ENCODE measurements at places on chromosomes 7 and 10.

- DNase-seq: no peak
Observed at GRCh38 chr7:121570365-121570764, 174.3 kb upstream of the FAM3C start.

- no peak for DNase-seq
Observed at GRCh38 chr7:28054531-28055160, 125.9 kb downstream of the JAZF1 start.

GRCh38 chr10:46530249-46531186 lies 25.9 kb downstream of the GPRIN2 start:
- no peak for DNase-seq

DNA sequence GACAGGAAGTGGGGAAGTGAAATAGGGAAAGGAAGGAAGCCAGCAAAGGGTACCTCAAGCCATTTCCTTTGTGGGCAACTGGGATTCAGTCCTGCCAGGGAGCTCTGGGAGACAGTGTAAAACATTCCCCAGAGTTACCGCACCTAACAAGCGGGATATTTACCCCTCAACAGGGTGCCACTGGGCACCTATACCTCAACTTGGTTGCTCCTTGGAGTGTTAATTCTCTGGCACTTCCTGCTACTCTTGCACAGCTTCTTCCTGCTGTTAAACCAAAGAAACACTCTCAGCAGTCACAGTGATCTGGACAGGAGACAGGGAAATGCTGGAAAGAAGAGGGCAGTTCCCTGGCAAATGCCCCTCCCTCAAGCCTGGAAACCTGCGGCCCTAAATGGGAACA lies 151.3 kb downstream of the REEP3 start:
- no peak for DNase-seq

GRCh38 chr10:123318516-123318915 lies 164.3 kb downstream of the BUB3 start:
- DNase-seq: no peak

DNA sequence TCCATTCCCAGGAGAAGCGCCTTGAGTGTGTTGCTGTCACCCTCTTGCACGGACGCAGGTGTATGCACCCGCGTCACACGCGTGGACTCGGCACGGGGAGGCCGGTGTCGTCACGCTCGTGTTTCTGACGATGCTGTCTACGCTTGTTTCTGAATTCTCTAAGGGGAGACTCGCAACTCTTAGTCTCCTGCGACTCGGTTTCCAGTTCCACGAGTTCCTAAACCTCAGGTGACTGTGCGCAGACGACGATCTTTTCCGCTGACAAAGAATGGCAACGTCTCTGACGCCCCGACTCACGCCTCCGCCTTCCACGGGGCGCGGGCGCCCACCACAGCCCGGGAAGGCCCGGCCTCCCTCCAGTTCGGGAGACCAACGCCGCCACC lies 579 bp downstream of the IDI1 start:
- DNase-seq: peak; percentile 58

DNA sequence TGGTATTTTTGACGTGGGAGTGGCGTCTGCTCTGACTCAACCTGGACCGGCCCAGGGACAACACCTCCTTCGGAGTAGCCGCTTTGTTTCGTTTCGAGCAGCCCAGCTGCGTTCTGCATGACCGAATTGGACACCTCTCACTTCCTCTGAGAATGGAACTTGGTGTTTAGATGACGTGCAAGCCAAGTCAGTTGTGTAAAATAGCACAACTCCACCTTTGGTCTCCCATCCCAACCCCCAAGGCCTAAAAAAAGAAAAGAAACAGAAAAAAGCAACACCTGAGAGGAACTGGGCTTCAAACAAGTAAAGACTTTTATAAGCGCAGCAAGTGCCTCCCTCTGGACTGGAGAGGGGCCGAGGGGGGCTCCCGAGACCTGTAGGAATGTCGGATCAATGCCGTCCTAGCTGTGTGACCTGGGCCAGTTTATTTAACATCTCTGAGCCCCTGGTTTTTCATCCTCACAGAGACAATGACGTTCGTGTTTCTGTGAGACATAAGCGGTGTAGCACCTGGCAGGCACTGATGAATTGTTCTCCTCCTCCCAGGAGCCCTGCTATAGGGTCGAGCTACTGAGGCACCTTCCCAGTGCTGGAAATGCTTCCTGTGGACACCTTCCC lies 52.0 kb upstream of the SMNDC1 start:
- no peak for DNase-seq

GRCh38 chr10:102660888-102661657 lies 16.8 kb downstream of the TRIM8 start:
- no peak for DNase-seq

DNA sequence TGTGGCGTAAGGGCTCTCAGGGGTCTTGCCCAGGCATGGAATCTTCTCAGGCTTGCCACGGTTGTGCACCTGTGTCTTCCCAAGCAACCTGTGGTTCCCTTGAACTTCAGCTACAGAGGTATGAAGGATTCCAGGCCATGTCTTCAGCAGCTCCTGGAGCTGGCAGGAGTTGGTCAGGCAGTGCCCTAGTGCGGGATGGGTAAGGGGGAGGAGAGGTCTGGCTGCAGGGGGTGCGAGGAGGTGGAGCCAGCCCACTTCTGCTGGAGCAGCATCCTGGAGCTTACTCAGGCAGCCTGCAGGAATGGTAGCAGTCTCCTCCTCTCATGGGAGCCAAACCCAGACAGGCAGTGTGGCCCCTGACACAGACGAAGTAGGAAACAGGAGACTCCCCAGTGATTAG lies 3.8 kb upstream of the TRIL start:
- DNase-seq: no peak

GRCh38 chr7:116572036-116572435 lies 47.2 kb downstream of the CAV1 start:
- DNase-seq: no peak

- no peak for DNase-seq
Observed at GRCh38 chr10:110402077-110402416, 95.7 kb upstream of the DUSP5 start.

GRCh38 chr10:119668461-119668860 lies 17.3 kb downstream of the BAG3 start:
- DNase-seq: no peak

- DNase-seq: no peak
Observed at GRCh38 chr7:39624442-39624807, 1.1 kb downstream of the RALA start.

DNA sequence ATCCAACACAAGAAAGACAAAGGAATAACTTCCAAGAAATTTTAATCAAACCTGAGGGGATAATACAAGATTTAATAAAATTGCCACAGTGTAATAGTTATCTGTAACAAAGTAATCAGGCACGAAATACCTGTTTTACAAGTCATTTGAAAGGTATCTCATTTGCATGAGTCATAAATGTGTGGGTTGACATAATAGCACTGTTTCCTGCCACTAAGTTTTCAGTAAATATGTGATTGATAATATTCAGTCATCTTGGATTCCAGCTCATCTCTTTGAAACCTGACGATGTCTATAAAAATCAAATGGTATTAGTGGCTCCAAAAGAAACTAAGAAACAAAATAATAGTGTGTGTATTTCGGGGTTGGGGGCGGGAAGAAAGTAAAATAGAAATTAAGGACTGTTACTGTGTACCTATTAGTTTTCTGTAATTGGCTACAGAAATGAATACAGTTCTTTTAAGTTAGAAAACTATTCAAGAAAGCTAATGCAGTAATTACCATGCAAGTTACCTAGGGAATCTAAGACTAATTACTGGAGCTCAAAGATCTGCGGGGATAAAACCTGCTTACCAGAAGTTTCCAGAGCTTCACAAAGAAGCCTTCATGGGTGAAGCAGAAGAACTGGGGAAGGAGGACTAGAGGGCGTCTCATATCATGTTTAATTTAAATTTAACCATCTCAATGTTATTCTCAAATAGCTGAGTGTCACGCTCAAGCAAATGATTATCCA lies 100.7 kb downstream of the ST8SIA6 start:
- no peak for DNase-seq

DNA sequence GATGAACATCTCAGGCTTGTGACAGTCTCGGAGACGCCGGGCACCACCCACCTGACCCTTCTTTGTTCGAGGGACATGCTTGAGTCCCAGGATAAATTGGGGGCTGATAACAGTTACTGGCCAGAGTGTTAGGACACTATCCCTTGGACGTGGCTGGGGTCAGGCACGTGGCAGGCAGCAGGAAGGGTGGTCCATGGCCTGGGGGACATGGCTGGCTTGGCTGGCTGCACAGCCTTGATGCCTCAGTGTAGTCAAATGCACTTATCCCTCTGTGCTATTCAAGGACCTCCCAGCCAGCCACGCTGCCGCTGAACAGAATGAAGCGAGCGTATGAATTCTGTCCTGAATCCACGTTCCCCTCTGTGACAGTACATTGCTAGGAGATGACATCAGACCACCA lies 662.0 kb upstream of the FOXK1 start:
- peak; percentile 26 for DNase-seq

- DNase-seq: no peak
Observed at GRCh38 chr10:8009031-8009430, 45.5 kb upstream of the GATA3 start.

DNA sequence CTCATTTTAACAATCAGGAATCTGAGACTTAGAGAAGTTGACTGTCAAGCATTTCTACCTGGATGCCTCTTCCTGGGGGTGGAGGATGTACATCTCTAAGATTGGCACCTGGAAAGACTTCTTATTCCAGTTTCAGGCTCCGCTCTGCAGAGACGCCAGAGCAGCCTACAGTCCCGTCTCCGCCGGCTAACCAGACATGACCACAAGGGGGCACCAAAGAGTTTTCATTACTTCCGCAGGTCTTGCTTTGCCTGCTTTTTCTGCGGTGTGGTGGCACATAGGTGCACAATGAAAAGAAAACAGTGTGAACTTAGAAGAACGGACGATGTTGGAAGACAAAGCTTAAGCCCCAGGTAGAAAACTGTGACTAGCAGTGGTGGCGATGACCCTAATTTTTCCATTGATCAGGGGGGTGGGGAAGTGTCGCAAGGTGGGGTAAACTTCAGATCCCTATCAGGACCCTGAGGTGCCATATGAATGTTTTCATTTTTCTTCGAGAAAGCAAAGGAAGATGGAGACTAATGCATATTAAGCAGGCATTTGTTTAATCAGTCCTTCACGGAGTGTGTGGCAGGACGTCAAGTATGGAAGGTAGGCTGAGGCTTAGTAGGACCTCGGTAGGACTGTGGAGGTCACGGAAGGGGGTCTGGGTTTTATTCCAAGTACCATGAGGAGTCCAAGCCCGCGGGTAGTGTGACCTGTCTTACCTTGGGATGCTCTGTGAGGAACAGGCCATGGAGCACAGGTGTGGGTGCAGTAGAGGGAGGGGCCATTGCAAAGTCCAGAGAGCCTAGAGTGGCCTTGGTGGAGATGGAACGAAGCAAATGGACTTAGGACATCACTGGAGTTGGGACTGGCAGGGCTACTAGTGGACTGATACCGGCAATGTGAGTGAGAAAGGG lies 60.1 kb upstream of the SORCS3 start:
- DNase-seq: peak; percentile 70

DNA sequence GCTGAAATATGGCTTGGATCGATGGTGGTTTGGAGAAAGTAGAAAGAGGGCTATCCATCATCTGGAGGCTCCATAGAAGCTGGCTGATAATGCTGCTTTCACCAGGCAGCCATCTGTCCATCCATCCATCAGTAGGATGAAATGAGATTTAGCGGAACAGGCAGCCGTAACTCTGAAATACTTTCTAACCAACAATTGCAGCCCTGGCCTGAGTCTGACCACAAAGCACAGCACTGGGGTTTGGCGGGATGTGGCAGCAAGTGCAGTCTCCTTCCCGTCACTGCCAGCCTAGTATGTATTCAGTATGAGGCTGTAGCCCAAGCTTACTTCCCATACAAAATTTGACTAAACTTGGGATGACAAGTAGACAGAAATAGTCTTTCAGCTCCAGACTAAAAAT lies 38.0 kb downstream of the R3HCC1L start:
- no peak for DNase-seq

DNA sequence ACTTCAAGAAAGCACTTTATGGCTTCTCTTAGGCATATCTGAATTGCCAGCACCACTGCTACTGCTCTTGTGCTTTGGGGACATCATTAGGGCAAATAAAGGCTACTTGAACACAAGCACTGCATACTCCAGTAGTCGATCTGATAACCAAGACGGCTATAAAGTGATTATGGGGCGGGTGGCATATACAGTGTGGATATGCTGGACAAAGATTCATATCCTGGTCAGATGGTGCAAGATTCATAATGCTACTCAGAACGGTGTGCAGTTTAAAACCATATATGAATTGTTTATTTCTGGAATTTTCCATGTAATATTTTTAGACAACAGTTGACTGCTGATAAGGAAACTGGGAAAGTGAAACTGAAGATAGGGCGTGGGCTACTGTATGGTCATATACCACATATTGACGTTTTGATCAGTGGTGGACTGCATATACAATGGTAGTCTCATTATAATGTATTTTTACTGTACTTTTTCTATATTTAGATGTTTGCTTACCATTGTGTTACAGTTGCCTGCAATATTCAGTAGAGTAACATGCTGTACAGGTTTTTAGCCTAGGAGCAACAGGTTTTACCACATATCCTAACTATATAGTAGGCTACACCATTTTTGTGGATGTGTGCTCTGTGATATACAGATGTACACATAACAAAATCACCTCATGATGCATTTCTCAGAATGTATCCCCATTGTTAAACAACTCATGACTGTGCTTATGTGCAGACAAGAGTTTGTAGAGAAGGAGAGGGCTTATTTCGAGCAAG lies 15.2 kb downstream of the ANLN start:
- DNase-seq: no peak

DNA sequence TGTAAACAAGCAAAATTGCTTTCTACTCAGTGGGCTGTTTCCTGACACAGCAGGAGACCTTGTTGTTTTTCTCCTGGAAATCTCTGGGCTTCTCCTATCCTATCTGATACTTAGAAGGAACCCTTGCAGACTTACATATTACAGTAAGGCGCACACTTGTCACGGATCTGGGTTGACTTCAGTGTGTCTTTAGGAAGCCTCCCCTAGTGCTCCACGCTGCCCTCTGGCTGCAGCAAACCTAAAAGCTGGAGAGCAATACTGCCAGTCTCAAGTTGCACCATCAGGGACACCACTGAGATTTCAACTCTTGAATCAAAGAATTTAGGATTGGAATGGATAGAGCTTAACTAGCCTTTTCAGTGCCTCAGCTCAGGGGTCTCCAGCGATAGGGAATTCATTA lies 495.3 kb downstream of the LRMDA start:
- no peak for DNase-seq

GRCh38 chr10:110721406-110722038 lies 77.4 kb downstream of the RBM20 start:
- no peak for DNase-seq

DNA sequence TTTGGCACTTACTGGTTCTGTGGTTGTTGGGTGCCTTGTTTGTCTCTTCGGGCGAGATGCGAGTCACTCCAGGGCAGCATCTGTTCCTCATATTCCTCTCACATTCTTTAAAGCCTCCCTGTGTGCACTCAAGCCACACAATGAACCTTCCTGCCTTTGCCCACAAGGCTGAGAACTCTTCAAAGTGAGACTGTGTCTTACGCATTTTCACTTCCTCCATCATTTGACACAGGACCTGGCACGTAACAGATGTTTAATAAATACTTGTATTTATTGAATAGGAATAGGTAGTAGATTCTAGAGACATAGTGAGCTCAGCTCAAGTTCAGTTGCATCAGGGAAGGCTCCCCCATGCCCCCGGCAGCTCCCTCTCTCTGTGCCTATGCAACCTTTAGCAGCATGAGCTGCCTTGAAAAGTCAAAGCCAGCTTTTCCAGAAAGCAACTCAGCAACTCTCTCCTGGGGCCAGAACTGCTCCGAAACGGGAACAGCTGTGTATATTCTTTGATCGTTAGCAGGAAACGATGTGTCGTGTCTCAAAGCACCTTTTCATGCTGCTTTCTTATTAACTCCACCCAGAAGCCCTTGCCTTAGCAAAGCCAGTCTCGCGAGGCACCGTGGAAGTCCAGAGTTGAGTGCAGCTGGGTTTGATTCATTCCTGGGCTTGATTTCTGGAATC lies 97.5 kb downstream of the PFKFB3 start:
- no peak for DNase-seq

- DNase-seq: peak; percentile 14
Observed at GRCh38 chr7:139591550-139592195, 68.2 kb downstream of the CLEC2L start.
